Lung (tissue), 17 donors: ENCODE measurements at places on chromosomes 11 and 22. TPM values are rescaled to one million over a fixed set of nuclear protein-coding genes. Genes with fewer than 3 reads are reported as not detected.

The PNPLA3 gene
- 2.2 TPM for total RNA-seq

The MMP8 gene
- 1.5 TPM for total RNA-seq

The COMT gene
- total RNA-seq = 147 TPM

The SUSD2 gene
- 82.6 TPM for total RNA-seq

The NXPE4 gene
- not detected for total RNA-seq

The GRAP2 gene
- 6.9 TPM for total RNA-seq

The CTSW gene
- 3.1 TPM for total RNA-seq

The MFNG gene
- 45.2 TPM for total RNA-seq

The CYP2D6 gene
- total RNA-seq = 1.3 TPM
